Right lung (tissue), 10 donors: ENCODE measurements at places on chromosomes 2 and 18. TPM values are rescaled to one million over a fixed set of nuclear protein-coding genes. Genes with fewer than 3 reads are reported as not detected.

GRCh38 chr2:201298462-201299052 is 38.2 kb downstream of the CASP8 start:
- DNase-seq: no peak

TFPI gene
- polyA plus RNA-seq: 181 TPM

RGPD4 gene
- polyA plus RNA-seq: not detected

GRCh38 chr2:19860022-19860421 is 41.8 kb downstream of the TTC32 start:
- no peak for DNase-seq

DNA sequence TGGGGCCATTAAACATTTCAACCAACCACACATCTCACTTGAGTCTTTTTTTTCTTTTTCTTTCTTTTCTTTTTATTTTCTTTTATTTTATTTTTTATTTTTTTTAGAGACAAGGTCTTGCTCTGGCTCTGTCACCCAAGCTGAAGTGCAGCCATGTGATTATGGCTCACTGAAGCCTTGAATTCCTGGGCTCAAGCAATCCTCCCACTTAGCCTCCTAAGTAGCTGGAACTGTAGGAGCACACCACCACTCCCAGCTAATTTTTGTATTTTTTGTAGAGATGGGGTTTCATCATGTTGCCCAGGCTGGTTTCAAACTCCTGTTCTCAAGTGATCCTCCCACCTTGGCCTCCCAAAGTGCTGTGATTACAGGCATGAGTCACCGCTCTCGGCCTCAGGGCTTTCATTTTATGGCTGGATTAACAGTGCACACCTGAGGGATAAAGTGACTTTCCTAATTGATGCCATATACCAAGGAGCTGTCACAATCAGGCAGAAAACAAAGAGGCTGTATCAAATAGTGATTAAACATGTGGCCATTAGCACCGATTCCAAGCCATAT is 21.5 kb downstream of the KIAA2012 start:
- no peak for DNase-seq
